ENCODE measurements at places on chromosomes 7 and 10.

DNA sequence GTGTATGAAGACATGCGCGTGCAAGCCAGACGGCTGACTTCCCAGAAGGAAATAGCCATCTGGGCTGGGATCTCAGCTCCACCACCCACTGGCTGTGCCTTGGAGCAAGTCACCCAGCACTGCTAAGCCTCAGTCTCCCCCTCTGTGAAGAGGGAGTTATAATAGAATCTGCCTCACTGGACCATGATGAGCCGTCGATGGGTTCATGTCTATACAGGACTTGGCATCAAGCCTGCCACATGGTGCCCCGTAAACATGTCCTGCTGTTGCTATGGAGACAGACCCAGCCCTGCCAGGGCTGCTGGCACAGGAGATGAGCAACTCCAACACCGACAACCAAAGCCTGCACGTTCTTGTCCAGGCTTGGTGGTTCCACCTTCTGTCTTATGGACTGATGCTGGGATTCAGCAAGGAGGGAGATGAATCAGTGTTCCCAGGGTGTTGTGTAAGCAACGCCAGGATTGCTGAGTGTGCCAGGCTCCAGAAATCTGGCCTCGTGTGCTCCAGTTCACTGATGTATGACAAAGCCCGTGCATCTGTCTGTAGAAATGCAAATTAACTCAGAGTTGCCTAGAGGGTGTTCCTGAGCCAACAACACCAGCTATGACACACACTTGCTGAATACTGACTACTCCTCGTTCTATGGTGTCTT lies 5.6 kb downstream of the GPR15LG start:
- peak; percentile 58 for DNase-seq

- DNase-seq = peak; percentile 12
These were observed 163.0 kb downstream of the SUGCT start for GRCh38 chr7:40297741-40298311.

DNA sequence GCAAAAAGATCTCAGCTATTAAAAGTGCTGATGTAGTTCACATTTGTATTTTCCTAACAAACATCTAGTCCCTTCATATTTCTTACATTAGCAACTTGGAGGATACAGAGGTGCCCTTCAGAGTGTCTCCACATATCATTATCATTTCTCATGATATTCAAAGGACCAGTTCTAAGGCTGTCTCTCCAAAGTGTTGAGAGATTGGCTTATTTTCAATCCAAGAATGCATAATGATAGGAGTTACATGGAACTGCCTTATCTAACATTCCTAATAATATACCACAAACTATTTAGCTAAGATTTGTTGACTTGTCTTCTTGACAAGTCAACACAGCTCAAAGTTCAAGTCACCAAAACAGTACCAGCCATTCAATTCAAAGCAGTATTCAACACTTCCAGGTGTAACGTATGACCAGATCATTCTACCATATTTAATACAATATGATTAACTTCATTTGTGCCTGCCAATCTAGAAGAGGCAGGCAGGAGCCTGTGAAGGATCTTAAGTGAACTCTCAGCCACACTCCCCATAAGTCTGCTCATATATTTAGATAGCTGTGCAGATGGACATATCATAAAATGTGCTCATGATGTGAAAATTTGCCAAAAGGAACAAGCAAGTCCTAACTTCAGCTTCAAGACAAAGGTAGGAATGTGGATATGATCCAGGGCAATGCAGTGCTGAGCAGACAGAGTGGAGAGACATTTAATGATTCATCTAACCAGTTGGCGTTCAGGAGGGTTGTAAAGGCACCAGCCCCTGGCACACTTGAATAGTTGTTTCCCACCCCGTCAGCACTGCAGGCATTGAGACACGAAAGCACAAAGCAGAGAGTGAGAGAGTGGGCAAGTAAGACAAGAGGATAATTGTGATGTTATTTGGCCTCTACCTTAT lies 108.3 kb downstream of the MTERF1 start:
- peak; percentile 6 for DNase-seq

DNA sequence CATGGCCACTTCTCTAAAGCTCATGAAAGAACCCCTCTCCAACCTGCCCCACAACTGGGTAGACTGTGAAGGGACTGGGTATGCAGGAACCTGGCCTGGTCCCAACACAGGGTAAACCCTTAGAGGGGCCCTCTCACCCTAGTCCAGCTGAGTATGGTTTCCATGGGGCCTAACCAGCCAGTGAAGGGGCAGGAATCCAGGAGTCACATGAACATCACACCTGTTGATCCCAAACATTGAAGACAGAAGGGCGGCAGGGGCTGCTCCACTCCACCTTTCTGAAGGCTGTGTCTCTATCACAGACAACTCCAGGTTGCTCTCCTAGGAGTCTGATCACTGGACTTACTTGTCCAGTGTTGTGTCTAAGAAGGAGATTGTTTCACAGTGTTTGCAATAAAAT lies 30.8 kb downstream of the GRID1 start:
- no peak for DNase-seq

DNA sequence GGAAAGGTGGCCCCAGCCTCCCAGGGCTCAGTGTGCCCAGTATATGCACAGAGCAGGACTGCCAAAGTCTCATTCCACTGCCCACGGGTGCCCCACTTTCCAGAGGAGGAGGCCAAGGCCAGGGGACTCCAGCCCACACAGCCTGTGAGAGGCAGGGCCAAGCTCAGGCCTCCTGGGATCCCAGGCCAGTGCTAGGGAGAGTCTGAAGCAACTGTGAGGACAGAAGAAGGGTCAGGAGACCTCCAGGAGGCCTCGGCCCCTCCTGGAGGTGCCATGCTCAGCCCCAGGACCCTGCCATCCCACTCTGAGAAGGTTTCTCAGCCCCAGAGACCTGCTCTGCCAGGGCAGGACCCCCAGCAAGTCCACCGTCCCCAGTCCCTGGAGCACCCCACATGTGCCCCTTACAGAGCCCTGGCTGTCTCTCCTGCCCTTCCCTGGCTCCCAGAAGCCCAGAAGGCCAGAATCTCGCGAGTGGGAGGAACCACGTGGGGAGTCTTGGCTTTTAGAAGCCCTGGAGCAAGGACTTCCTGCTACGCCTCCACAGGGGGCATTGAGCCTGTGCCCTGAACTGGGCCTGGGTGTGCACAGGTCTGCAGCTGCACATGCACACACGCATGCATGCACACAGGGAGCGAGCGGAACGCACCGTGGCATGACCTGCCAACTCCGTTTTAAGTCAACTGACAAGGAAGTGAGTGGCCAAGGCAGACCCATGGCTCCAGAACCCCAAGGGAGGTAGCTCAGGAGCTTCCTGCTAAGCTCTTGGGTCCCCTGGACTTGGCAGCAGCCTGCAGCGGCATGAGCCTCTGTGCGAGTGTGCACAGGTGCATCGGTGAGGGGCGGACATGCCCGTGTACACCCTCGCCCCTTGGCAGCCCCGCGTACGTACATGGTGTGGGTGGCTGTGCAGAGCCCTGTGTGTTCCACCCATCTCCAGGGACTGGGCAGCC lies 33.6 kb downstream of the ZCCHC24 start:
- no peak for DNase-seq
